Naive B cell (primary cell): ENCODE measurements at places on chromosomes 11 and 22.

DNA sequence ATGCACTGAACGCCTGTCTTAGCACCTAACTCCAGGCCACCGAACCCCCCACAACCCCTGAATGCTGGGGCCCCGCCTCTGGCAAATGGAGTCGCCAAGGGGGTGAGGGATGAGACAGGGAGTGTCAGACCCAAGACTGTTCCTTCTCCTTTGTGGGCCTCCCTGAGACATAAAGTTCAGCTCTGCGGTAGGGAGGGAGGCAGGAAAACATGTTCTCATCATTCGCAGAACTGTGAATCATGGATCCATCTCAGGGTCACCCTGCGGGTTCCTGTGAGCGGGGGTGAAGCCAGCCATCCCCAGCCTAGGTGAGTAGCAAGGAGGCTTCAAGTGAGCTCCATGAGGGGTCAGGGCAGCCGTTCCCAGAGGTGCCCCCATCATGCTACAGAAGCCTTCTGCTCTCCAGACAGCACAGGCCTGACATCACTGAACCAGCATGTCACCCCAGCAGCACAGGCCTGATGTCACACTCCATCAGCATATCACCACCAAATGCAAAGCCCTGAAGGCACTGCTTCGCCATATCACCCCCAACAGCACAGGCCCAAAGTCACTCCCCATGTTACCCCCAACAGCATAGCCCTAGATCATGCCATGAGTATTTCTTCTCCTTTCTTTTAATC, 27.2 kb downstream of the TMPRSS6 start:
- DNase-seq, result no peak

DNA sequence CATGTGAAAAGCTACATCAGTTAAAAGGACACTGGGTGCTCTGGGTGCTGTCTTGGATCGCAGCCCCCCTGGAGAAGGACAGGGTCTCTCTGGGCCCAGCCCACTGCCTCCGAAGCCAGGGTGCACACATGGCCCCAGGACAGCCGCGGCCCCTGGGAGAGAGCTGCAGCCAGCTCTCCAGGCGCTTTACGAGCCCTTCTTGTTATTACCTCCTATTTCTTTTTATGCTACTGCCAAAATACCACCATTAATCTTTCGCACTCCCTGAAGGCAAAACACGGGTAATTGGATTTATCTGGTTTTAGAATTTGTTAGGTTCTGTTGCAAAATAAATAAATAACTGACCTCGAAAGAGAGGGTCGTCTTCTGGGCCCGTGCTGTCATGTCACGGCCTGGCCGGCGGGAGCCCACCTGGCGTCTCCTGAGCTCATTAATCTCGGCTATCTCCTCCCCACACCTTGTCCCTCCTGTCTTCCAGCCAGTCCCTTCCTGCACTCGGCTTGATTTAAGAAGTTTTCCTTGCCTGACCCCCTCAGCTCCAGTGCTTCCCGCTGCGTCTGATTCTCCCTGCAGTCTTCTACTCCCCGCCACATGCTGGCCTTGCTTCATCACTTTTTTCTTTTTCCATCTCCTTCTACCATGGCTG, 611.7 kb downstream of the OPCML start:
- DNase-seq, result no peak

GRCh38 chr11:123696183-123696582, 41.8 kb upstream of the SCN3B start:
- no peak for DNase-seq

- no peak for DNase-seq
Observed at GRCh38 chr22:28792491-28793383, 7.6 kb downstream of the XBP1 start.

- DNase-seq, result peak; percentile 59
Observed at GRCh38 chr11:66317322-66317722, 478 bp upstream of the CD248 start.

- no peak for DNase-seq
Observed at GRCh38 chr11:78234006-78234405, 45.3 kb downstream of the USP35 start.

DNA sequence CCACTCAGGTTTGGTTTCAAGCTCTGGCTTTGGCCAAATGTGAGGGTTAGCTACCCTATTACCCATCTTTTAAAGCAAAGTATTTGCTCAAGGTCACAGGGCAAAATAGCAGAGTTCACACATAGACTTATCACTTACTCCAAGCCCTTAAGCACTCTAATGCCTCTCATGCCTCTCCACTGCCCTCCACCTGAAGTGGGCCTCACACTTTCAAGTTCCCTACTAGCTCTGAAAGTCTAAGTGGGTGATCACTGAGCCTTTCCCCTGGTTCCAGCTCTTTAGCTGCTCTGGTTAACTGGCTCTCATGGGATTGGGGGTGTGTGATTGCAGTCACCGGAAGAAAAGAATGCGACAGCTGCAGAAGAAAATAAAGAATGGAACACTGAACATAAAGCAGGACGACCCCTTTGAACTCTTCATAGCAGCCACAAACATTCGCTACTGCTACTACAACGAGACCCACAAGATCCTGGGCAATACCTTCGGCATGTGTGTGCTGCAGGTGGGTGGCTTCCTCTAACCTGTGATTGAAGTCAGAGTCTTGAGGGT, 6.4 kb downstream of the NAT10 start:
- no peak for DNase-seq

GRCh38 chr11:107785401-107785800, 73.2 kb downstream of the SLC35F2 start:
- DNase-seq, result no peak

DNA sequence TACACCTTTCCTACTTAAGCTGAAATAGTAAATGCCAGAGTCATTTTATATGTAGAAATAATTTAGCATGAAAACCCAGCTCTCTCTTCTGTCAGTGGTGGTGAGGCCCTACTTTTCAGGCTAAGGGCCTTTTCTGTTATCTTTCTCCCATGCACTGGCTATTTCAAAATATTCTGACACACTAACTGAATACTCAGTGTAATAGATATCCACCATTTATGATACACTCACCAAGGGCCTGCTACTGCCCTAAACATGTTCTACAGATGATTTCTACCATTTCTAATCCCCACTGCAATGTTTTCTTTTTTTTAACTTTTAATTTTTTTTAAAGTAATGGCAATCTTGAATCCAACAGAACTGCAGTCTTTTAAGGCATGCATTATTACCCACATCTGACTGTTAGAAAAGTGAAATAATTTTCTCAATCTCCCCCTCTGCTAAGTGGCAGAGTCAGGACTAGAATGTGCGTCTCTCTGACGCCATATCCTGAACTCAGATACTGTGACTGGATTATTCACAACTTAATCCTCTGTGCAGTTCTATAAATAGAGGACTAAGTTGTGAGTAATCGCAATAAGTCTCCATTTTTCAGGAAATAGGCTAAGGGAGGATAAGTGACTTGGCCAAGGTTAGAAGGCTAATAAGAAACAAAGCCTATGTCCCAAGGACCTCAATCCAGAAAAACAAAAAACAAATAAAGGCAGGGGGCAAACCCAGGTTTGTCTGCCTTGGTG, 44.0 kb downstream of the GRAMD1B start:
- no peak for DNase-seq

- DNase-seq, result no peak
Observed at GRCh38 chr11:120209746-120210625, 846 bp upstream of the OAF start.

DNA sequence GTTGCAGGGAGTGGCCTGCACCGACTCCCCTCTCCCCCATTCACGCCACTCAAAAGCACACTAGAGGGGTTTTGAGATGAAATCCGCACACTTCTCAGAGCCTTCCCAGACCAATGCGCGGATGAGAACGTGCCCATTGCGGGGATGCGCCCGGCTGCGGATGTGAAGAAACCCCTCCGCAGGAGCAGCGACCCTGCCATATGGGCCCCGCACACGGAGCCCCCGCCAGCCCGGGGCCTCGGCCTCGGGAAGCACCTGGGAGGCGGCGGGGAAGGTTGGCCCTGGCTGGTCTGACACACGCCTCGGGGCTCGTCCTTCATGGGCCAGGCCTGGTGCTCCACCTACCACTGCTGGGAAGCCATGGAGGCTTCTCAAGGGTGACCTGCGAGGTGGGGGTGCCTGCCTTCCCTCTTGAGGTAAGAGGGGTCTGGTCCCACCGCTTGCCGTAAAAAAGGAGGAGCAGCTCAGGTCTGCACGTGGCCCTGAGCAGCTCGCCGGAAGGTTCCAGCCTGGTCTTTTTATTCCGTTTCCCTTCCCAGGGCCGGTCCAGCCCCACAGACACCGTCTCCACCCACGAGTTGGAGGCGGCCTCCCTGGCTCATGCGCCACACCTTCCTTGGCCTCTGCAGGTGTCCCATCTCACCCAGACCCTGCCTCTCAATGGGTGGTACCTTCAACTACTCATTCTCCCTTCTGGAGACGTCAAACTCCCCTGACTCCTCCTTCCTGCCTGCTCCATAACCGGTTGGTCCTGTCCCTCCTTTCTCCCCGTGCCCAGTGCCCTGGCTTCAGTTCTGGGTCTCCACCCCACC, 39.4 kb downstream of the TRMU start:
- DNase-seq, result no peak

- DNase-seq, result no peak
Observed at GRCh38 chr11:65496304-65497140, 2.3 kb upstream of the MALAT1 start.

GRCh38 chr22:33114565-33114964, 56.4 kb upstream of the SYN3 start:
- DNase-seq, result no peak

DNA sequence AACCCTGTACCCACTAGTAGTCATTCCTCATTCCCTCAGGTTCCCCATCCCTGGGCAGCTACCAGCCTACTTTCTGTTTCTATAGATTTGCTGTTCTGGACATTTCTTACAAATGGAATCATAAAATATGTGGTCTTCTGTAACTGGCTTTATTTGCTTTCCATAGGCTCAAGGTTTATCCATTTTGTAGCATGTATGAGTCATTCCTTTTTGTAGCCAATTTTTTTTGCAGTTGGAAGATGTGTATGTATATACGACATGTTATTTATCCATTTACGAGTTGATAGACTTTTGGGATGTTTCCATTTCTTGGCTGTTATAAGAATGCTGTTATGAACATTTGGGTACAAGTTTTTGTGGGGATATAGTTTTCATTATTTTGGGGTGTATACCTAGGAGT, 130.6 kb downstream of the WNT11 start:
- DNase-seq, result no peak

DNA sequence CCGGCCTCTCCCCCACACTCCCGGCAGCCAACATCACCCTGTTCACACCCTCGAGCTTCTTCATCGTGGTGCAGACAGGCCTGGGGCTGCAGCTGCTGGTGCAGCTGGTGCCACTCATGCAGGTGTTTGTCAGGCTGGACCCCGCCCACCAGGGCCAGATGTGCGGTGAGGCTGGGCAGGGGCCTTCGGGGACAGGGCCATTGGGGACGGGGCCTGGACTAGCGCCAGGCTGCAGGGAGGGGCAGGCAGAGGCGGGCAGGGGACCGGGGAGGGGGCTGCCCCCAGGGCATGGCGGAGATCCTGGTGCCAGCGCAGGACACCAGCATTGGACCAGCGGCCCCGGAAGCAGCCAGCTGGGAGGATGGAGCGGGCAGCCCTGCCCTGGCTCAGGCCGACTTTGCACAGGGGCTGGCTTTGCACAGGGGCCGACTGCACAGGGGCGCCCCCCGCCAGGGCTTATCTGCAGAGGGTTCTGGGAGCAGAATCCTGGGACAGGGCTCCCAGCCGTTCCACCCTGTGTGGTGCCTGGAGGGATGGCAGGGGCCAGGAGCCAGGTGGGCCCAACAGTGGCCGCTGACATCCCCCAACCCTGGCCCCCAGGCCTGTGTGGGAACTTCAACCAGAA, 8.6 kb downstream of the MUC5B start:
- DNase-seq, result no peak

DNA sequence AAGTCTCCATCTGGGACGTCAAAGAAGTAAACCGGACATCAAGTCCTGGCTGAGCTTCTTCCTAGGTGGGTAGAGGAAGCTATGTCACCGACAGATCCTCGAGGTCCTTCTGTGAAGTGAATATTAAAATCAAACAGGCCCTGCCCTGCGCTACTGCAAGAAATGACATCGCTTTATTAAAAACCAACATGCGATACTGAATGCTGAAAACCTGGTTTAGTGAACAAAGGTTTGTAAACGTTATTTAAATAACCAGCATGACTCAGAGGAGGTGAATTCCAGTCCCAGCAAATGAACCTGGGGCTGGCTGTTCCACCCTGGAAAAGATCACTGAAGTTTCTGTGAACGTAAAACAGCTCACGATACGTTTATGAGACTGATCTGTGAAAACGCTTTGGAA, 645 bp downstream of the RTCB start:
- no peak for DNase-seq

- DNase-seq, result no peak
Observed at GRCh38 chr11:117834838-117835443, 10.4 kb upstream of the FXYD2 start.
